IPS-NIHi11 (cell line): ENCODE measurements at places on chromosomes 12 and 14.

- no peak for DNase-seq
These were observed 111.8 kb downstream of the PRKCH start for GRCh38 chr14:61433169-61433568.

- no peak for DNase-seq
These were observed 207.9 kb upstream of the TMEM260 start for GRCh38 chr14:56371737-56372136.

DNA sequence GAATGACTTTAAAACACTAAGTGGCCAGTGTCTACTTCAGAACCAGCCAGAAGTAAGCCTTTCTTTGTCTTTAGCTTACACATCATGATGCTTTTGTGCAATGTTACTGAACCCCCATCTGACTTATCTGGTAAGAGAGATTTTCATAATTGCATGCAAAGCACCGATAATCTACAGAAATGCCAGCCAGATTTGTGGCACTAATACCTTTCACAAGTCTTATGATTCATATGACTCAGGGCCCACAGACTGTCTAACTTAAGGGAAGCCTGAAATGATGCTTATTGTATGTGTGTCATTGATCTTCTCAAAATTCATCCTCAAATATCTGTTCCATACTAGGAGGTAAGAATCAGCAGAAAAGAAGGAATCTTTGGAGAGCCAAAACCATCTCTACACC, 18.0 kb downstream of the IGF1 start:
- DNase-seq, result no peak

GRCh38 chr12:132437943-132438700, 51.8 kb upstream of the FBRSL1 start:
- no peak for DNase-seq

GRCh38 chr14:69483765-69484443, 624 bp upstream of the PLEKHD1 start:
- DNase-seq, result peak; percentile 63

- DNase-seq, result no peak
These were observed 159.7 kb upstream of the EGLN3 start for GRCh38 chr14:34110531-34110930.

DNA sequence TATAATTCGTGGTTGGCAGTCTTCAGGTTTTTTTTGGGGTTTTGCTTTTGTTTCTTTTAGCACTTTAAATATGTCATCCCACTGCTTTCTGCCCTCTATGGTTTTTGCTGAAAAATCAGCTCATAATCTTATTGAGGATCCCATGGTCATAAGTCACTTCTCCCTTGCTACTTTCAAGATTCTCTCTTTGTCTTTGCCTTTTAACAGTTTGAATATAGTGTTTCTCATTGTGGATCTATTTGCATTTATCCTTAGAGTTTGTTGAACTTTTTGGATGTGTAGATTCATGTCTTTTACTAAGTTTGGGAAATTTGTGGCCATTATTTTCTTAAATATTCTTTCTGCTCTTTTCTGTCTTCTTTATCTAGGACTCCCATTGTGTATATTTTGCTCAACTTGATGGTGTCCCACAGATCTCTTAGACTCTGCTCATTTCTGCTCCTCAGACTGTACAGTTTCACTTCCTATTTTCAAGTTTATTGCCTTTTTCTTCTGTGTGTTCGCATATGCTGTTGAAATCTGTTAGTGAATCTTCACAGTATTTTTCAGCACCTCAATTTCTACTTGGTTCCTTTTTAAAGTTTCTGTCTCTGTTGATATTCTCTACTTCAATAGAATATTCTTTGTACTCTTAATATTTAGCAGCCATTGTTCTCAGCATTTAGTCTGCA, 70.8 kb downstream of the WNK1 start:
- no peak for DNase-seq

- no peak for DNase-seq
These were observed 1.7 kb upstream of the SMOC1 start for GRCh38 chr14:69877492-69877891.

GRCh38 chr14:91473046-91473445, 37.1 kb downstream of the PPP4R3A start:
- no peak for DNase-seq

- DNase-seq, result no peak
These were observed 249.2 kb downstream of the TRHDE start for GRCh38 chr12:72521326-72521725.

- no peak for DNase-seq
These were observed 26.9 kb downstream of the BCL11B start for GRCh38 chr14:99244941-99245563.

DNA sequence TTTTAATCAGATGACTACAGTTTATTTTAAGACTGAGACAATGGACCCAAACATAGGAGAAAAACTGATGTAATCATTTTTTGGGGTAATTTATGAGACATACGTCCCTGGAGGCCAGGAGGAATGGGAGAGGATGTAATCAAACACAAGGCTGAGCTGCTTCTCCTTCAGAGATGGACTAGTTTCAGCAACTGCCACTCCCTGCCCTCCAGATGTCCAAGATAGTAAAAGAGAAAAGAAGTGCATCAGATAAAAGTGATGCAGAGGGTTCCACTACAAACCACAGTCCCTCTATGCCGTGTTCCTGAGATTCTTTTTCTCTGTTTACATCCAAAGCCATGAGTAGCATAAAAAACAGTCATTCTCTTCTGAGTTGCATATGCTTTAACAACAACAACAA, 101.1 kb downstream of the DACT1 start:
- DNase-seq, result no peak

GRCh38 chr12:818733-819132, 66.4 kb downstream of the WNK1 start:
- no peak for DNase-seq

DNA sequence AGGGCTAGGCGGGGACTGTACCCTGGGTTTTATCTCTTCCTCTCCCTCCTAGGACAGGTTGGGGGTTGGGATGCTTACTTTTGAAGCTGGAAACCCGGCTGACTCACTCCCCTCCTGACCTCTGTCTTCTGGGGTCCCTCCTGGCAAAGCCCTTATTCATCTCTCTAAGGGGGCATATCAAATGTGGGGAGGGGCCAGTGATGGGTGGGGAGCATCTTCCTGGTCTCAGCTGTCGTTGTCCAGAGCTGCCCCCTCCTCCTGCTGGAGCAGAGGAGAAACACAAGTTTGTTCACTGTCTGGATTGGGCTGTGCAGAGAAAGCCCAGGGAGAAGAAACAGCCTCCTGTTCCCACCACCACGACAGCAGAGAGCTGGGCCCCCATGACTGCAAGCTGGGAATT, 85.8 kb downstream of the TNFAIP2 start:
- no peak for DNase-seq

- no peak for DNase-seq
These were observed 15.6 kb downstream of the ZFHX2 start for GRCh38 chr14:23535943-23536342.

DNA sequence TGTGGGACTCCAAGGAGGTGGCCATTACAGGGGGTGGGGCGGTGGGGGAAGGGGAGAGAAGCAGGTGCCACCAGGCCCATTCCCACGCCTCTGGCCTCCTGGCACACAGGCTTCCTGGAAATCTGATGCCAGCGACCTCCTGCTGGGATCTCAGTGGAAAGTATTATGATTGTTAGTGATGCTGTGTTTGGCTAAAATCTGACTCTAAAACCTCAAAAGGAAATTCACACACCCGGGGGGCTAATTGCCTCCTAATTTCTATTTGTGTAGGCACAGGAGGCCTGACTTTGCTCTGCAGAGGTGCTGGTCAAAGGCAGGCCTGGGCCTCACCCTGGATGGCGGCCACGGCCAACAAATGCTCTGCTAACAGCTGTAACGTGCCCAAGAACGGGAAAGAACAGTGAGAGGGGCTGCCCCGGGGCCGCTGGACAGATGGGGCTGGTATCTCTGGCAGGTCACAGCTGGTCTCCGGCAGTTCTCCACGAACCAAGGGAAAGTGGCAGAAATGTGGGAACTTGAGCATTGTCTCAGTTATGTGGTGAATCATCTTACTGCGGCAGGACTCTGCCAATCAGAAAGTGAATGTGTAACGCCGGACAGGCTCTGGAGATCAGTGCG, 14.3 kb downstream of the FAM181A start:
- peak; percentile 53 for DNase-seq

DNA sequence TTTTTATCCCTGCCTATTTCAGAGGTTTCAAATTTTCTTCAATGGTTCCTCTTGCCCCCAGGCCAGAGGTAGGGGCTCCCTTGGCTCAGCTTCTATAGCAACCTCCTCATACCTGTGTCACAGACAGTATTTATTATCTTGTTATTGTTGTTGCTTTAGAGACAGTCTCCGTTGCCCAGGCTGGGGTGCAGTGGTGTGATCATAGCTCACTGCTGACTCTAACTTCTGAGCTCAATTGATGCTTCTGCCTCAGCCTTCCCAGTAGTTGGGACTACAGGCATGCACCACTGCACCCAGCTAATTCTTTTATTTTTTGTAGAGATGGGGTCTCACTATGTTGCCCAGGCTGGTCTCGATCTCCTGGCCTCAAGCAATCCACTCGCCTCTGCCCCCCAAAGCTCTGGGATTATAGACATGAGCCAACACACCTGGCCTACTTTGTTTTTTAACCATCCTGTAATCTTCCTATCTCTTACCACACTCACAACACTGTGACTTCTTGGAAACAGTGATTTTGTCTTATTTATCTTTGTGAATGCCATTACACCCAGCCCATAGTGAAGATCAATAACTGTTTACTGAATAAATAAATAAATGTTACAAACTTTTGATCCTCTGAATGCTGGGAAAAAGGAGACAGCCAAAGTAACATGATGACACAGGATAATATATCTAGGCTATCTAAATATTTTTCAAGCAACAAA, 95.9 kb downstream of the PHLDA1 start:
- DNase-seq, result no peak

DNA sequence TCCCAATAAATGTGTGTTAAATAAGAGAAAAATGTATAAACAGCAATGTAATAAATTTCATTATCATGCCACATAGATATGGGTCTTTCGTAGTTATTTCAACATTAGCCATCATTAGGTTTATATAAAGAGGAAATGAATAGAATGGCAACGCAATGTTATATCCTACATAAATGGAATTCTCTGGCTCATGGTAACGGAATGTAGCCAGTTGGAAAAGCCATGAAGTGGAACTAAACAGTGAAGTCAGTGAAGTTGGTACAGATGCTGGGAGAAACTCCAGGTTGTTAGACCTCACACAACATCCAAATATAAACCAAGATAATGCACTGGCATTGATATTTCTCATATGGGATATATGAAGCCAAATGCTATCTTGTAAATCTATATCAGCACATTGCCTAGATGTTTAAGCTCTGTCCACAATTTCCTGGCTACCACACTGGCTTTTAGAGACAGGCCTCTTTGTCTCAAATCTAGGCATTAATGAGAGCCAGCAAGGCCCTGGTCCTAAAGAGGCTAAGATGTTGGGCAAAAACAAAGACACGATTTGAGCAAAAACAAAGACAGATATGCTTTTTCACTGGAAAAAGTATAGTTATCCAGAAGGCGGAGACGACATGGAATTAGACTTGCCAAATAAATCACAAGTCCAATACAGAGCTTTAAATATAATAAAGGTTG, 861.0 kb downstream of the RPS29 start:
- no peak for DNase-seq

DNA sequence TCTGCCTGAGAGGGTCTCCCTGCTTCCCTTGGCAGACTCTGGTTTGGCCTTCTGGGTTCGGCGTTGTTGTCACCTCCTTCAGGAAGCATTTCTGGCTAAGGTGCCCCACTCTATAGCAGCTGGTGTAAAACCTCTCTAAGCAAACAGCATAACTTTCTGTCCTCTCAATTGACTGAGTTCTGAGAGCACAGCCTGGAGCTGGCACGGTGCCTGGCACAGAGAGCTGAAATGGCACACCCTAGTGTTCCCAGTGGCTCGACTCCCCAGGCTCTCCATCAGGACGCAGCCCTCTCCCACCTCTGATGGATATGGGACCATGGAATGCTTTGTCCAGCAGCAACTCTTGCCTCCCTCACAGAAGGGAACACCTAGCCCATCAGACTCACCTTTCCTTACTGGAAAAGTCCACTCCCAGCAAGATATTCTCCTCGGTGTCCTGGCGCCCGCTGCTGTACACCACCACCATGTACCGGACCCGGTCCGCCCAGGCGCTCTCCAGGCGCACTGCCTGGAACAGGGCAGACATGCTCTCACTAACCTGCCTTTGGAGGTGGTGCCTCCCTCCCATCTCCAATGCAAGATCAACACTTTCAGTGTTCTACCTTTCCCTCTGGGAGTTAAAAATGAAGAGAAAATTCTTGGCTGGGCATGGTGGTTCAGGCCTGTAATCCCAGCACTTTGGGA, 40.6 kb downstream of the SSH1 start:
- no peak for DNase-seq

GRCh38 chr12:46147144-46147543, 121.7 kb downstream of the SLC38A1 start:
- no peak for DNase-seq

- DNase-seq, result no peak
These were observed 217.1 kb upstream of the PLEKHG7 start for GRCh38 chr12:92485351-92486348.

DNA sequence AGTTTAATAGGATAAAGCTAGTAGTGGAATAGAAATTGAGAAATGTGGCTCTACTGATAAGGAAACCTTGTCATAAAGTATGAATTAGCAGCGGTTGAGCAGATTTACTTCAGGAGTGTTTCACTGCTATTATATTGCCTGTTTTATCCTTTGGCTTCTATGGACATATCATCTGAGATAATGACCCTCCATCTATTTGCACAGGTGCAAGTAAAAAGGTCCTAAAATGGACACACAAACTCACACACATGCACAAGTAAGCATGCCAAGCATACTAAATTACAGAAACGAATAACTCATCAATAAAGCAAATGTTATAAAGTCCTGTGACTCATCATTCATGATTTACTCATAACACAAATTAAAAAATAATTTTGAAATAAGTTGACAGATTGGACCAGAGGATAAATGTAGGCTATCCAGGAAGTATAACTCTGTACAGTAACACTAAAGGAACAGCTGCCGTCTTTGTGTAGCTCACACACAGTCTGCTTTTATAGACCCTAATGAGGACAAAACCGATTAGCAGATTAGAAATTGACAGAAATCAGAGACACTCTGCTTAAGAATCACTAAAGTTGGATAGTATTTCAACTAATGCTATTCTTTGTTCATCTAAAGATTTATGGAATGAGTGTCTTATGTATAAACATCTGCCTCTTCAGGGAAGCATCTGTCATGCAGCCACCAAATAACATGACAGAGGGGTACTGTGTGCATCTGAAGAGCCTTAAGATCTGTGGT, 73.9 kb downstream of the SYT1 start:
- DNase-seq, result no peak

DNA sequence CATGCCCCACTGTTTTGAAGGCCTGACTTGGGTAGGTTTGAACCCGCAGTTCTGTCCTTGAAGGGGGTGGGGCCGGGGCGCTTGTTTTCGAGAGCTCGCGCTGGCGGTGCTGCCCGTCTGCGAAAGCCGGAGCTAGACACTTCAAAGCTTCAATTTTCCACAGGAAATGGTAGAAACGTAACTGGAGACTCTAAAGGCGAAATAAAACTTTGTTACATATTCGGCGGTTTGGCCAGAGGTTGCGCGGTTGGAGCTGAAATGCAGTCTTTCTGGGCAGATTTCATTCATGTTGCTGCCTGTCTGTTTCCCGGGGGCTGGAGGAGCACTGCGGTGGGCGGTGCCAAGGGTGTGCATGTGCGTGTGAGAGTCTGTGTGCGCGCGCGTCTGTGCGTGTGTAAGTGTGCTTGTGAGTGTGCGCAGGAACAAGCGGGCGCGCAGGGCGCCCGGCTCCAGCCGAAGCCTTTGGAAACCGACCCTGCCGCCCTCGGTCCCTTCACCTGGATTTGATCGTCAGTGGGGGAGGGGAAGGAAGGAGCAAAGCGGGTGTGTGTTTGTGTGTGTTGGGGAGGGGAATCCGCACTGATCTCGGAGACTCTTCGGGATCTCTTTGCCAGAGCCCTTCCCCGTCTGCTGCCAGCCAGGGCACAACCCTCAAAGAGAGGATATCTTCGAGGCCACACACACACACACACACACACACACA, 227.7 kb upstream of the CRY1 start:
- peak; percentile 35 for DNase-seq
